Psoas muscle (tissue), 8 donors: ENCODE measurements at places on chromosomes 6 and 20. TPM values are rescaled to one million over a fixed set of nuclear protein-coding genes. Genes with fewer than 3 reads are reported as not detected.

DNA sequence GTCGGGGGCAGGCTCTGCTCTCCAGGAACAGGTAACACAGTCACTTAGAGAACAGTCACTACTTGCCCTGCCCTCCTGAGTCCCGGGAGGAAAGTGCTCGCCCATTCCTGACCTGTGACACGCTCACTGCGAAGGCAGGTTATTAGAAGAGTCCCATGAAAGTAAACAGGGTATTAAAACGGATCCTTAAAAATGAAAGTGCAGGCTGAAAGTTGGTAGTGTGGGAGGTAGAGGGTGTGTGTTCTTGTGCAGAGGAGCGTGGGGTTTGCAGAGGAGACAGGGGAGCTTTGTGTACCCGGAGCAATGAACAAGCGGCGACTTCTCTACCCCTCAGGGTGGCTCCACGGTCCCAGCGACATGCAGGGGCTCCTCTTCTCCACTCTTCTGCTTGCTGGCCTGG lies at the start of gene CCN6:
CCN6 (plus strand) TSS at position 104 of the 400 bp plus-strand sequence; CDS start at position 358, 254 bp downstream.
- DNase-seq = no peak

GRCh38 chr20:10007747-10008146 lies 27.0 kb upstream of the ANKEF1 start:
- no peak for DNase-seq

Gene MRPS18B
- 242 TPM for polyA plus RNA-seq

GRCh38 chr6:34810017-34810882 lies 18.4 kb downstream of the BLTP3A start:
- no peak for DNase-seq

DNA sequence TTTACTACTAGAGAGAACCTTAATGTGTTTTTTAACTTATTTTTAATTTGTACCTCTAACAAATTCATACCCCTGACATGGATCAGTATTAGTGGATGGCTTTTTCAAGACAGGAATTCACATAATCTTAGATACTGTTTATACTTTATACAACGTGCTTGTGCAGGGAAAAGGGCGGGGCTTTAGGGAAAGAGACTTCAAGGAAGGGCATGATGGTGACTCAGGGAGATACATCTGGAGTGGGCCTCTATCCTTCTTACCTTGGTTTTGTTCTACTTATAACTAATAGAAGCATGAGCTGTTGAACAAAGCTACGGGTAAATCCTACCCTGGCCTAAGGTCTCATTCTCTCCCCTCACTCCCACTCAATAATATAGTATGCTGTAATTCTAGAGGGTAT lies 160.8 kb downstream of the C6orf58 start:
- DNase-seq = no peak

- DNase-seq = no peak
Measured at GRCh38 chr20:58661598-58662473, 10.8 kb downstream of the STX16 start.
